ENCODE measurements at places on chromosomes 6 and 20. TPM values are rescaled to one million over a fixed set of nuclear protein-coding genes. Genes with fewer than 3 reads are reported as not detected.
A peak's percentile ranks its signal among the peaks of the same experiment; 100 is the strongest.

NANP gene
- 11.0 TPM for total RNA-seq

MACROD2 gene
- 0.24 TPM for total RNA-seq

KDM1B gene
- 7.9 TPM for total RNA-seq

RBPJL gene
- total RNA-seq: not detected

ARMH2 gene
- total RNA-seq: not detected

CCND3 gene
- 47.7 TPM for total RNA-seq

GJA1 gene
- 20.7 TPM for total RNA-seq

- DNase-seq: peak; percentile 56
Observed at GRCh38 chr6:141969201-141969600, 163.5 kb upstream of the GJE1 start.

DNA sequence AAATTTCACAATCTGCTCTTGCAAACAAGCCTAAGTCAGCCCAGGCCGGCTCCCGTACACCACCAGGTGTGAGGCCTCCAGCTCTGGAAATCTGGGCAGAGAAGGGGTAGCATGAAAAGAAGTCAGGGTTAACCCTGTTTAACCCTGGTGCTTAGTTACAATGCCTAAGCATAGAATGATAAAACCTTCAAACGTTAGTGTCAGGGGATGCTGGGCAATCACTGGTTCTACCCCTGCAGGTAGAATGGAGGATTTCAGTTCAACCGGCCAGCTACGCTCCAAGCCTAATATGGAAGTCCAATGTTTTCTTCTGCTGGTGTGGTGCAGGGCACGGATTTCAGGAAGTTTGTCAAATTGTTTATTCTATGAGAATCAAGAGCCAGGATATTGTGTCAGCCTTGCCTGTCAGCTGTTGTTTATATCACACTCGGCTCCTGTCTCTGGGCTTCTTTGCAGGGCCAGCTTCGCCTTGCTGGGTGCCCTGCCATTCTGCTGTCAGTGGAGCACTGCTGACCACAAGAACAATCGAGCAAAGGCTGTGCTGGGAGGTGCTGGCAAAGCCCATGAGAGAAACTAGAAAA lies 20.2 kb upstream of the CD93 start:
- peak; percentile 15 for DNase-seq

DNA sequence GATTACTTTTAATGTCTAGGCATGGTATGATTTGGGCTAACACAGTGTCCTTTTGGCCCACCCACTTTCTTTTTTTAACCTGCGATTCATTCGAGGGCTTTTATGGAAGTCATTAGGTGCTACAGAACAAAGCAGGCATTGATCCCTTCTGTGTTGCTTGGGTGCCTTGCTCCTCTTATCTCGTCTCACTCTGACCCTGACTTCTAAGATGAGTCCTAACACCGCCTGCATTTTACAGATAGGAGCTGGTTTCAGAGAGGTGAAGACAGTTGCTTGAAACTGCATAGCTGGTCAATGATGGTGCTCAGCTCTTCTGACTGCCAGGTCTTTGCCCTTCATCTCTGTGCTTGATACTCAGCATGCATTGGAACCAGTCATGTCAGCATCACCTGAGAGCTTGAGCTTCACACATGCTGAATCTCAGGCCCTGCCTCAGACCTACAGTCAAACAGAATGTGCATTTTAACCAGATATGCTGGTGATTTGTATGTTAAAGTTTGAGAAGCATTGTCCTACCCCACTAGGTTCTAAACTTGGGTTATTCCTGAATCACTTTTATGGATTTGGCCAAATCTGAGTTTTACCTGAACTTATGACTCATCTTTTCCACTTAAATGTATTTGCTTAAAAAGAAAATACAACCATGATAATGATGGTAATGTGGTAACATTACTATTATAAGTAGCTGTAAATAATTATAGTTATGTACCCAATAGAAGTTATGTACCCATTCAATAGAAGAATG lies 142.3 kb downstream of the PLCB4 start:
- no peak for DNase-seq

- DNase-seq: no peak
Observed at GRCh38 chr20:46978951-46979491, 84.4 kb downstream of the EYA2 start.

DNA sequence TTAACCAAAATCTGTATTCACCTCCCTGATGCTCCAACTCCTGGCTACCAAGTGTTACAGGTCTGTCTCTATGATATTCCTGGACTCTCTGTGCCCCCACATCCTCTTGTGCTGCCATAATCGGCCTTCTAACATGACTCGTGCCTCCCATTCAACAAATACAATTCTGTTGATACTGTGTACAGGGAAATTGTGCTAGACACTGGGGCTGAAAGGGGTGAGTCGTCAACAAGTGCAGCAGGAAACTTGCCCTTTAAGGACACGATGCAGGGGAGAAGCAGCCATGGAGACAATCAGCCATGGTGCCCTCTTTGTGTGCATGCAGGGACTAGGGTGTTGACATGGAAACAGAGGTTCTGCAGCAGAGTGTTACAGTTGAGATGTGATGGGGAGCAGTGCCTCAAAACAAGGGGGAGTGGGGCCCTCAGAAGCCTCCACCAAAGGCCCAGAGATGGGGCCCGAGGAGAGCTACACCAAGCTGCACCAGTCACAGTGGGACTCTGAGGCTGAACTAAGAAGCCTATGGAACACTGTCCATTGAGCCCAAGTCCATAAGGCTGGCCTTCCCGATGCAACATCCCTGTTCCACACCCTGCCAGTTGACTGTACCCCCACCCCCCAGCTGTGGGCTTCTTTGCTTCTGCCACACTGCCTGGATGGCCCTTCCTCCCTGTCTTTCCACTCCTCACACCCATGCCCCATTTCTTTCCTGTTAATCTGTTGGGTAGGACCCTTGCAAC lies 3.1 kb downstream of the PCED1A start:
- DNase-seq: no peak

DNA sequence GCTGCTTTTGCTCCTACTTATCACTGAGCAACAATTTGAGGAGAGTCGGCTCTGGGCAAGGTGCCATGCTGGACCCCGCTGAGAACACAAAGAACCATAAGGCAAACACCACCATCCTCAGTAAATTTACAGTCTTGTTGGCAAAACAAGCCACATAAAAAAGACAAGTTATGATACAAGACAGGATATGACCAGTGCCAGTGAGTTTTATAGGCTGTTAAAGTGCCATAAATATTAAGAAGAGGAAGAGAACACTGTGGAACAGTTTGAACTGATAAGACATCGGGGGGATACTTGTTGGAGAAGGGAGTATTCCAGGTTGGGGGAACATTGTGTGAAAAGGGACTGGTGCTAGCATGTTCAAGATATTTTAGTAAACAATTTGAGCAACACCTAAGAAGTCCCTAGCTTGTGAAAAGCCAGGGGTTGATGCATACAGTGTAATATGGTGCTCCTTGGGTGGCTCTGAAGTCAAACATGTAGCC lies 25.3 kb upstream of the RIPOR2 start:
- DNase-seq: no peak

DNA sequence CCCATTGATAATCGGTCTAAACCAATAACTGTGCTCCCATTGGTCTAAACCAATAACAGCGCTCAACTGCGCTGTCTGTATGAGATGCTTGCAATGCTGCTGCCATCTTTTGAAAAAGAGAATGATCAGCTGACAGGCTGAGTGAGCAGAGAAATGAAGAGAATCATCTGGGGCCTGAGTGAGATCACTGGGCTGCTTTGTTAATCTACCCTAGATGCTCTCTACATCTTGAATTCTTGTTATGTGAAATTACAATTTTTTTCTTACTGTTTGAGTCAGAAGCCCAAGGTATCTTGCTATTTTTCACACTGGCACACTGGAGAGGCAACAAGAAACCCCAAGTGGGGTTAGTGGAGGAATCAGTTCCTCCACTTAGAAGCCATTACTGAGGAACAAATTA lies 91.5 kb upstream of the GCM1 start:
- no peak for DNase-seq

GRCh38 chr6:107706516-107707115 lies 117.5 kb downstream of the SCML4 start:
- no peak for DNase-seq

DNA sequence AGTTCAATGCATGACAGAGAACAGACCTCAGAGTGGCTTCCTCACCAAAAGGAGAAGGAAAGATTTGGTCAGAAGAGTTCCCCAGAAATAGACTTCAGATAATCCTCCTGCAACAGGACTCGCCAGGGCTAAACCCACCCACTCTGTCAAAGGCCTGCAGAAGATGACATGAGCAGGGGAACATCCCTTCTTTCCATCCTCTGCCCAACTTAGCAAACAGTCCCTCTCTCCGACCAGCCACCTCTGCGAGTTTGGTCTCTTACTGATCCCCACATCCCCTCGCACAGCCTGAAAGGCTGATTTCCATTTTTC lies 7.5 kb downstream of the NFATC2 start:
- no peak for DNase-seq

DNA sequence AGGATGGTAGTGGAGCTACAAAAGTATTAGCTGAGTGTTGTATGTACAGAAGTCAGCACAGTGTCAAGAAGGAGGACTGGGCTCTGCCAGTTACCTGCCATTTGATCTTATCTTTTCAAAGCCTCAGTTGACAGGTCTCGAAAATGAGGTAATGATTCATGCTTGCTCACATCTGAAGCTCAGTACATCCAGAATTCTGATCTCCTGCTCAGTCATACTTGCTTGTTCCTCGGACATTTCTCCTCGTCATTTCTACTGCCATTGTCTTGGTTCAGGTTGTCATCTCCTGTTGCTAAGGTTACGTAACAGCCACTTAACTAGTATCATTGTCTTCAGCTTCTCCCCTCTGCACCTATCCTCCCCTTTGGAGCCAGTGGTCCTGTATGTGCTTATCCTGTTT lies 89.5 kb downstream of the SLX4IP start:
- DNase-seq: peak; percentile 39

- no peak for DNase-seq
Observed at GRCh38 chr20:53402233-53403005, 191.2 kb downstream of the ZNF217 start.

DNA sequence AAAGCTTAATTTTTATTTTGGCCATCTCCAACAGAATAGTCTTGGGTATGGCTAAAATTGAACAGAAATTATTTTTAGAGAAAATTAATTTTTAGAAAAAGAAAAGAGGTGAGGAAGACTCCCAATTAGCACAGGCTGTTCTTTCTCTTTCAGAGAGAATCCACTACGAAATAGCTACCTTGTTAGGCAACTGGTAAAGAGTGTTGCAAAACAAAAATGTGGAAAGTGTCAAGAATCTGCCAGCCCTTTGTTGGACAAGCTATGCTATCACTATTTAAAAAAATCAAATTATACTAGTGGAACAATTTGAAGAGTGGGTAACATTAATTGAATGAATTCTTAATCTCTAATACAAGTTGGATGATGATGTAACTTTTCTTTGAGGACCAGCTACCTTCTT lies 19.2 kb upstream of the ZSCAN9 start:
- DNase-seq: no peak

GRCh38 chr6:131262060-131262459 lies 126.8 kb downstream of the AKAP7 start:
- no peak for DNase-seq

- no peak for DNase-seq
Observed at GRCh38 chr6:159871241-159871640, 19.5 kb upstream of the MAS1 start.

DNA sequence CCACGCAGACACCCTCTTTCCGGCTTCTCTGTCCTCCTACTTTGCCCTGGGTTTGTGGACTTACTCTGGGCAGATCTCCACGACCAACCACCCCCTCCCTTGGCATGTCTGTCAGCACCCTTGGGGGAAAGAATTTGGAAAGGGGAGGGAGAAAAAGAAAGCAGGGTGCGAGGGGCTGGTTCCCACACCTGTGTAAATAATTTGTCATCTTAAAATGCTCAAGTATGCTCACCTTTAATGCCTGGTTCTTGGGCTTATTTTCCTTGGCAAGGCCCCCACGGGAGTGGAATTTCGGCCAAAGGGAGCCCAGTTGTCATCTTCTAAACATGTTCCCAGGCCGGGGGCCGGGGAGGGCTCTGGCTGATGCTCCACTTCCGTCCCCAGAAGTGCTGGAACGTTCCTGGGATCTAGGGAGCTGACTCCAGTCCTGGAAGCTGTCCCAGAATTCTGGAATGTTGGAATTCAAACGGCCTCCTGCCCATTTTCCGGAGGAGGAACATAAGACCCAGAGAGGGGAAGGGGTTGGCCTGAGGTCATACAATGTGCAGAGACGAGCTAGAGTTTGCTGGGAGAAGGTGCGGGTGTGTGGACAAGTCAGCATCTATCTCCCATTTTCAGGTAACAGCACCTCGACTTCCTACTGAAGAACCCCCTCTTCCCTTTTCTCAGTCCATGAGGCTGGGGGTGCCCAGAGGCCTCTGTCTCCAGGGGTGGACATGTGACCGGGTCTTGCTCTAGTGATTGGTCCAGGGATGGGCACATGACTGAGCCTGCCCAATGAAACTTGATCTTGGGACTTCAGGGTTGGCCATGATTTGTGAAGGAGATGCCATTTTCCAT lies 122.3 kb downstream of the CEBPB start:
- peak; percentile 94 for DNase-seq

GRCh38 chr6:160131636-160132296 lies 10.2 kb downstream of the SLC22A1 start:
- no peak for DNase-seq

DNA sequence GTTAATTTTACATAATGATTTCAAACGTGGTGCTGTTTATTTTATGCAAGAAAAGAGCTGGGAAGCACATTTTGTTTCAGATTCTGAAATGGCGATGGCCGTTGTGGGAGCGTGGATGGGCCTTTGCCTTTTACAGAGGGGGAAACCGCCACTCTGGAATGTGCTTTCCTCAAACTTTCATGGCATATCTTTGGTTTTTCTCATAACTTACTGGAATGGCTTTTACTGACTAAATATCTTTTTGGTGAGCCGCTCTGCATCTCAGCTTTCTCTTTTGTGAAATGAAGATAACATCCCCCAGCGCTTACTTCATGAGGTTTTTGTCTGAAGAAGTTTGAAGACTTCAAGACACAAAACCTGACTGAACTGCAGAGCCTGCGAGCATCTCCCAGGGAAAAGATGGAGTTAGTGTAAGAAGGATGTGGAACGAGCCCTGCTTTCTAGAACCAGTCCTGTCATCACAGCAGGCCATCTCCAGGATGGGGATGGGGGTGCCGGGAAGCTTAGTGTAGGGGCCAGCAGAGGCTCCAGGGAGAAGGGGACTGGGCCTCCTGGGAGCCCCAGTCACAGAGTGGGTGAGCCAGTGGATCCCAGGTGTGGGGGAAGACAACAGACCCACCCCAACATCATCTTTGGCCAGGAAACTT lies 61.8 kb upstream of the TIAM2 start:
- no peak for DNase-seq

DNA sequence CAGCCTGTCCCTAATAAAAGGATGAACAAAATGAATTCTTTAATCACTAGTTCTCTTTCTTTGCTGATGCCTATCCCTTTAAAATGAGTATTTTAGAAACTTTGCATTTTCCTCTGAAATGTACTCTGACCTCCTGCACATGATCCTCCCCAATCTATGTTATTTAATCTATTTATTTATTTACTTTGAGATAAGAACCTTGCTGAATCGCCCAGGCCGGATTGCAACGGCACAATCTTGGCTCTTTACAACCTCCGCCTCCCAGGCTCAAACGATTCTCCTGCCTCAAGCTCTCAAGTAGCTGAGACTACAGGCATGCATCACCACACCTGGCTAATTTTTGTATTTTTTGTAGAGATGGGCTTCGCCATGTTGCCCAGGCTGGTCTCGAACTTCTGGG lies 27.9 kb downstream of the ADTRP start:
- no peak for DNase-seq

Measured in RPMI7951 (cell line).